ENCODE measurements at places on chromosomes 11 and 22.

GRCh38 chr11:105034813-105035620 is at the start of gene CASP1:
CASP1 (minus strand) TSS chr11:105035144; CDS start chr11:105035113, 31 bp downstream.
- DNase-seq = no peak

DNA sequence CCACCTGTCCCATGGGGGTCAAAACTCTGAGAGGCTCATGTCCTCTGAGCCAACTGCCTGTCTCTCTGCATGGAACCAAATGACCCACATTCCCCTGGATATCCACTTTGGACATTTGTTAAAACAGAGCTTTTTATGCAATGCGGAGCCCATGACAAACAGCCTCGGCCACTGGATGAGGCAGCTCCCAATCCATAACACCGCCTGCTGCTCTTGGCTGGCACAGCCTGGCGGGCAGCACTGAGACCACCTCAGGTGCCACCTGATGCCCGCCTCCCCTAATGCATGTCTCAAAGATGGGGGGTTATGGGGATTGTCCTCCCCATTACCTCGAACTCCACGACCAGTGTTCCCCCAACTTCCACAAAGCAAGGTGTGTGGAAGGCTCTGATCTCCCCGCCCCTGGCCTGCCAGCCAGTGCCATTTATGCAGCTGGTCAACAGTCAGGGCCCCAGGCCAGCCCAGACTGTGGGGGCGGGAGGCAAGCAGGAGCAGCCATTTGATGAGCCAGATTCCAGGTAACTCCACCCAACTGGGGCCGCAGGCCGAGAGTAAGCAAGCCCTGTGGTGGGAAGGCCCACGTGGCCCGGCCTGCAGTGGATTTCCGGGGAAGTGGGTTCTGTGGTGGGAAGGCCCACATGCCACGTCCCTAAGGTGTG is 84.2 kb downstream of the PHF21B start:
- no peak for DNase-seq

DNA sequence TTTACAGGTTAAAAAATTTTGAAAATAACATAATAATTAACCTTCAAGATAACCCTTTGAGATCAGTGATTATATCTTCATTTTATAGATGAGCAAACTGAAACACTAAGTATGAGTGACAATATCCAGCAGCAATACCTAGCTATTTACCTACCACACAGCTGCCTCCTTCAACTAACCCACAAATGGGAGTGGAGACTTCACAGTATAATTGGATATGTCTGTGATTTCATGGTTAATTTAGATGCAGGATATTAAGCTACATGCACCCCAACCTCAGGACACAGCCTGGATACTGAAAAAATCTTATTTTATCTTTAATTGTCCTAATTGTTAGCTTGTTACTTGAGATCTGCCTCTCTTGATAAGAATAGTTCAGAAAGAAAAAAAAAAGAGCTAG is 297.2 kb upstream of the ANO5 start:
- no peak for DNase-seq

- no peak for DNase-seq
These were observed 22.2 kb downstream of the TSKU start for GRCh38 chr11:76805206-76805913.

DNA sequence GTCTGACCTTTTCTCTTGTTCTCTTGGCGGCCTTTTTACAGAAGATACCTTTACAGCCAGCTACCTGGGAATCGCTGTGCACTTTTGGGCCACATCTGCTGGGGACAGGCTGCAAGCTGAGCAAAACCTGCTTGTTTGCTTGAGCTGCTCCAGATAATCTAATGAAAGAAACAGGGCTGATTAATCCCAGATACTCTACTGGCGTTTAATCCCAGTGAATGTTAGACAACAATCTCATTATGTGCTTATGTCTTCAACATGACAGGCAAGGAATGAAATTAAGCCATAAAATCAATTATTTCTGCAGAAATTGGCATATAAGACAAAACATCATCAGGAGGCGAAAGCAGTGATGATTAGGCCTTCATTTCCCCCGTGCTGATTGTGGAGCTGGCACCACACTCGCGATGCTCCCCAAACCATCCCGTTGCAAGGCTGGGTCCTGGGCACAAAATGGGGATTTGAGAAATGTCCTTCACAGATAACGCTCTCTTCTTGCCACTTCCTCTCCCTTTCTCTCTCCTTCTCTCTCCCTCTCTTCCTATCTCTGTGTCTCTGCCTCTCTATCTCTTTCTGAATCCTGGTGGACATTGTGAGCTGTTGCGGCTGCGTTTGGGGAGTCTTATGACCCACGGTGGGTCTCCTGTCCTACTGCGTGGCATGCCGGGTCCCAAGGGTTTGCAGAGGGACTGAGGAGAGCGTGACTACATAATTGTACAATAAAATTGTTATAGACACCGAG is 1053.8 kb downstream of the TBC1D22A start:
- DNase-seq = no peak
